ENCODE measurements at places on chromosomes 3 and 15.

GRCh38 chr3:15276028-15276724 lies 56.2 kb downstream of the SH3BP5 start:
- DNase-seq: no peak

- peak; percentile 78 for DNase-seq
These were observed 34.8 kb downstream of the MITF start for GRCh38 chr3:69774029-69774428.

GRCh38 chr3:184145111-184145524 lies 10.0 kb downstream of the EIF2B5 start:
- DNase-seq: no peak

DNA sequence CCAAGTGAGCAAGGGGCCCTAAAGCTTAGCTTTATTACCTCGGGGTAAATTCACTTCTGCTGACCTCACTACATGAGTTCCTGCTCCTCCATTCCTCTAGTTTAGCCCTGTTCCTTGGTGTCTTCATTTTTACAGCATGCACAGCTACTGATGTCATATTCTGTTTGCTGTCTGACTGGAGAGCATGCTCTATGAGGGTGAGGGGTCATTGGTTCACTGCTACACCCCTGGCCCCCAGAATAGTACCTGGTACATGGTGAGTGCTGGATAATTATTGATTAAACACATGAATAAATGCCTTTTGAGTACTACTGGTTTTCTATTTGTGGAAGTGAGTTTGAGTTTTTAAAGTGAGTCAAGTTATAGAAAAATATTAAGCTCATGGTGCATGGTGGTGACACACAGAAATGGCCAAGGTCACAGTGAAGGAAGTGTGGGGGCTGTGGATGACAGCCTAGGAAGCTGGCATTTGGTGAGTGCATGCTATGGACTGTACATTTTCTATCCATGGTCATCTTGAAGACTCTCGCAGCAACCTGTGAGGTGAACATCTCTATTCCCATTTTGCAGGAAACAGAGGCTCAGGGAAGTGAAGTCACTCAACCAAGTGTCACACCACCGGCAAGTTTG lies 34.0 kb downstream of the RPLP1 start:
- DNase-seq: no peak

DNA sequence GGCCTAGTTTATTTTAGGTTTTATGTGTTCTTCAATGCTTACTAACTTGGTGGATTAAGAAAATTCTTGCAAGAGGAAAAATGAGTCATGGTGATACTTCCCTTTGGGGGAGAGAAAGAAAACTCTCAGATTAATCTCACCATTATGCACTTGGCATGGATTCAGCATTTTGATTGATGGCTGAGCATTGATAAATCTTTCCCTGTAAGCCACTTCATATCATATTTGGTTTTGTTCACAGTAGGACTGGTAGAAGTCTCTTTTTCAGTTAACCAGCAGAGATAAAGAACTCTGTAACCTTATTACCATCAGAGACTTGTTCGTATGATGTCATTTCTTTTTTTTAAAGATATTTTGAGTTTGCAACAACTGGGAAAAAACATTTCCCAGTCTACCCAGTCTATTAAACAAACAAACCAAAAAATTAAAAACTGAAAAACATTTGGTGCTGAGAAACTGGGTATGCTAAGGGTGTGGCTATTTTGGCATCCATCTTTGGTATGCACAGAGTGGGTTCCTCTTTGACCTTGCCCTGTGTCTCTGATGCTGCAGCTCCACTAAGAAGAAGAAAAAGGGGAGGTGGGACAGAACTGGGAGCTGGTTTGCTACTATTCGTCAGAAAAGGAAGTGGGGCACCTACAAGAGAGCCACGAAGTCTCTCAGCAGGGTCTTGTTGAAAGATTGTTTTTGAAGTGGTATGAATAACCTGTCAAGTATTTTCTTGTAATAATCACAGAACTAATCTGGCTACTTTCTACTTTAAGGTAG lies 17.2 kb downstream of the TMOD3 start:
- no peak for DNase-seq

DNA sequence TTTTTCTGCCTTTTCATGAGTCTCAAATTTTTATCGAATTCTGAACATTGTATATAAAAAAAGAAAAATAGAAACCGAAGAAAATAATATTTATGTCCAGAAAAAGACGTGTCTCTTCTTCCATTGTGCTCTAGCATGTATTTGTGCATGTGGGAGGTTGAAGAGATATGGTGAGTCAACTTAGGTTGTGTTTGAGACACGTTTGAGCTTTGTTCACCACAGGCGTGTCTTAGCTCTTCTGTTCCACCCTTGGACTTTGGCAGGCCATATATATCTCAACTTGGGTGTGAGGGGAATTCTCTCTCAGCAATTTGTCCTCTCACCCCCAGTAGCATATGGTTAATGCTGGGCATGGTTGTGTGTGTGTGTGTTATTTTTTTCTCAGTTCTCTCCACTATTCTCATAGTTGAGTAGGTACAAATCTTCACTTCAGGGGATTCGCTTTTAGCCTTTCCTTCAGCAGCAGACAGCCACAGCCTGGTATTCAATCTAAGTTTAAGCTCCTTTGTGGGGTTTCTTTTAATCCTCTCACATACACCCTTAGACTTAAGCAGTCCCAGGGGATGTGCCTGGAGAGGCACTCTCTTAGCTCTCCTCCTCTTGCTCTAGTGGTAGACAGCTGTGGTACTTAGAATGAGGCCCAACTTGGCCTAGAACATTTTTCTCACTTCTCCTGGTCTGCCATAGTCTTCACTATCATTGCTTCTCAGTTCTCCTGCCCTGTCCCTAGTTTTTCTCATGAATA lies 286.5 kb upstream of the RBMS3 start:
- DNase-seq: no peak

DNA sequence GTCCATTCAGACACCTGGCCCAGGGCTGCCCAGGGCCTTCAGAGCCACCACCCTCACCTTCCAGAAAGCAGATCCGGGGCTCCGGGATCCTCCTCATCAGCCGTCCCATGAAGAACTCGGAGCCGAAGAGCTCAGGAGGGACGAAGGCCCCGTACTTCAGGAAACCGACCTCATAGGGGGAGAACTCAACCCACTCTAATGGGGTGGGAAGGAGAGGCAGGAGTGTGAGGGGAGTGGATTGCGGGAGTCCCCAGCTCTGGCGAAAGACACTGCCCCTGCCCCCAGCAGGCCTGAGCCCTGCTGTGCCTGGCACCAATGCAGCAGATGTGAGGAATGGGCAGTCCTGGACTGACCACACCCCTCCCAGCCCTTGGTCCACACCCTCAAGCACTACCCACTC lies 22.6 kb downstream of the PLA2G4D start:
- no peak for DNase-seq

DNA sequence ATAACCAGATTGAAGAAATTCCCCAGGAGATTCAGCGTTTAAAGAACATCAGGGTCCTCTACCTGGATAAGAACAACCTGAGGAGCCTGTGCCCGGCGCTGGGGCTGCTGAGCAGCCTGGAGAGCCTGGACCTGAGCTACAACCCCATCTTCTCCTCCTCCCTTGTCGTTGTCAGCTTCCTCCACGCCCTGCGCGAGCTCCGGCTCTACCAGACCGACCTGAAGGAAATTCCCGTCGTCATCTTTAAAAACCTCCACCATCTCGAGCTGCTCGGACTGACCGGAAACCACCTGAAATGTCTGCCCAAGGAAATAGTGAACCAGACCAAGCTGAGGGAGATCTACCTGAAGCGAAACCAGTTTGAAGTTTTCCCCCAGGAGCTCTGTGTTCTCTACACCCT lies 9.4 kb upstream of the LRRC34 start:
- DNase-seq: no peak

- no peak for DNase-seq
These were observed 9.3 kb downstream of the TJP1 start for GRCh38 chr15:29813009-29813408.

GRCh38 chr3:71063773-71064290 lies 519.7 kb downstream of the FOXP1 start:
- DNase-seq: peak; percentile 40

- DNase-seq: no peak
These were observed 47.1 kb downstream of the PARP14 start for GRCh38 chr3:122727766-122728165.

GRCh38 chr15:78840661-78841375 lies 29.6 kb upstream of the ADAMTS7 start:
- DNase-seq: no peak

GRCh38 chr3:90241481-90241880 lies 1134.1 kb downstream of the EPHA3 start:
- no peak for DNase-seq

- no peak for DNase-seq
These were observed 20.1 kb downstream of the DIPK2A start for GRCh38 chr3:143991713-143992112.

DNA sequence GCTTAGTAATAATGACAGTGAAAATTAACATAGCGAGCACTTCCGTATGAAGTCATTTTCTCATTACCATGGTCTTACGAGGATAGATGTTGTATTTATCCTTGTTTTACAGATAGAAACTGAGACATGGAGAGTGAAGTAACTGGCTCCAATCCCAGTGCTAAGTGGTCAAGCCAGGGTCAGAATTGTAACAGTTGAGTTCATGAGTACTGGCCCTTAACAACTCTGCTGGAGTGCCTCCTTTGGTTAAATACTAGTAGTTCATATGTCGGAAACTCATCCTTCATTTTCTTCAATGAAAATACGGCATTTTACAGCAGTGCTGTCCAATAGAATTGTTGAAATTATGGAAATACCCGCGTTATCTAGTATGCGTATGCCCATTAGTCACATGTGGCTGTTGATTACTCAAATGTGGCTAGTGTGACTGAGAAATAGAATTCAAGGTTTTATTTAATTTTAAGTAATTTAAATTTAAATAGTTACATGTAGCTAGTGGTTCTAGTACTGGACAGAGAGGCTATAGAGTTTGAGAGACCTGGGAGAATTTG lies 32.5 kb downstream of the FNDC3B start:
- no peak for DNase-seq

All from right lobe of liver (tissue), 6 donors.